ENCODE measurements at places on chromosomes 7 and 10.
A peak's percentile ranks its signal among the peaks of the same experiment; 100 is the strongest.

- DNase-seq, result no peak
These were observed 101.9 kb upstream of the ARHGAP21 start for GRCh38 chr10:24825551-24825950.

DNA sequence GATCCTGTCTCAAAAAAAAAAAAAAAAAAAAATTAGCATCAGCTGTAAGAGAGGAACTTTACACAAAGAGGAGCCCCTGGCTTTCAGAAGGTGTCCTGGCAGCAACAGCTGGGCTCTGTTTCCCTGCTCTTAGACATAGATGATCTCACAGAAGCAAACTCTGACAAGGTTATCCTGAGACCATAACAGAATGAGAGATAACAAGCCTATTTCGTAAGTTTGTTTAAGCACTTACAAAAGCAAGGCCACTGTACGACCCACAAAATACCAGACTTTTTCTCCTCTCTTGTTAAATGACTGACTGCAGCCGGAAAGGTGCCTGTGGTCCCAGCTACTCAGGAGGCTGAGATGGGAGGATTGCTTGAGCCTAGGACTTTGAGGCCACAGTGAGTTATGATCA, 33.3 kb upstream of the OTUD1 start:
- no peak for DNase-seq

- DNase-seq, result peak; percentile 36
These were observed 1.2 kb downstream of the GATA3 start for GRCh38 chr10:8055420-8056349.

DNA sequence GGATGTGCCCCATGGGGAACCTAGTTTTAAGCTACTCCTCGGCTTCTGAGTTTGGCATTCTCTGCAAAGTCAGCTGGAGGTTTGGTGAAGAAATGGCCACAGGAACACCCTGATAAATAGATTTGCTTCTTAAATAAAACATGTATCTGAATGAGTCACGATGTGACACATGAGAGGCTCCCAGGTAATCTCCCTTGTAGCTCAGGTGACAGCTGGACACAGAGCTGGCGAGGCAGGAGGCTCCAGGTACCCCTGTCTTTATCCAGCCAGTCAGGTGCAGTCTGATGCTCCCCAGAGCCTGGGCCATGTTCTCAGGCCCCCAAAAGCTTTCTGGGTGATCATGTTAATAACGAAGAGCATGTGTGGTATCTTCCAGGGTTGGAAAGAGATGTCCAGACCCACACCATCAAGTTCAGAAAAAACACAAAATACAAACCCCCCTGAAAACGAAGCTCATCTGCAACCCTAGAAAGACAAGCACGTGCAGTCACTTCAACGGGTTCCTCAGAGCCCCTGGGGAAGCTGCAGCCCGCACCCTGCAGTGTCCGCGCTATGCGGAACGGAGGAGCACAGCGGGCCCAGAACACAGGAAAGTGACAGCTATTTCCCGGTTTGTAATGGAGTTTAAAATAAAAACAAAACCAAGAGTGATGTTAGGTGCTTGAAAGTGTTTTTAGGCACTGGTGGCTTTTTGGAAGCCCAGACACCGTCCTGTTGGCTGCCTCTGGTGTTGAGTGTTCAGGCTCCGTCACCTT, 69.4 kb downstream of the ZRANB1 start:
- DNase-seq, result no peak

DNA sequence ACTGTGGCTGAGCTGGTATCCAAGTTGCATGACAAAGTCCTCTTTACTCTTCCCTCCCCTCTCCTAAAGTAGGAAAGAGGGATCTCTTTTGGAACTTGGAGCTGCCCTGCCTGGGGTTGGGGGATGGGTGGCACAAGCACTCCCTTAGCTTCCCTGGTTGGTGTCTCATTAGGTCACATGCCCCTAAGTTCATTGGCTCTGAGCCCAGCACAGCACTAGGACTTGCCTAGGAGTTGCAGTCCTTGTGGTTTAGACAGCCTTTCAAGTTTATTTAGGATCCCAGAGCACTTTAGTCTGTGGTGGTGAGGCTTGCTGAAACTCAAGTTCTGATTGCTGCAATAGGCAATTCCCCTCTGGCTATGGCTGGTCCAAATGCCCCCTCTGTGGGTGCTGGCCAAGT, 281.4 kb downstream of the NXPH1 start:
- no peak for DNase-seq

DNA sequence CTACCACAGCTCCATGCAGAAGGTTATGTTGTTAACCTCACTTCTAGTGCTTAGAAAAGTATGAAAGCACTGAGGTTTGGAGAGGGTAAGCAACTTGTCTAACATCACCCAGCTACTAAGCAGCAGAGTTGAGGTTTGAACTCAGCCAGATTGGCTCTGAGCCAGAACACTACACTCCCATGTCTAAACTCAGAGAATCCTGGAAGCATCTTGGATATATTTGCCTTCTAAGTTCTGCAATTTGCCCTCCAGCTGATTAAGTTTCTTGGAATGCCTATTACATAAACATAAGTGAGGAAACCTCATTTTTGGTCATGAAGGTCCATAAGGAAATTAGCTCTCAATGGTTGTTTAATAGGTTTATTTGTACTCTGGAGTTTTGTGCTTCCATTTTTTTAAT, 78.1 kb upstream of the PHYHIPL start:
- no peak for DNase-seq

- peak; percentile 58 for DNase-seq
These were observed 112.2 kb downstream of the CLEC2L start for GRCh38 chr7:139635526-139636302.

DNA sequence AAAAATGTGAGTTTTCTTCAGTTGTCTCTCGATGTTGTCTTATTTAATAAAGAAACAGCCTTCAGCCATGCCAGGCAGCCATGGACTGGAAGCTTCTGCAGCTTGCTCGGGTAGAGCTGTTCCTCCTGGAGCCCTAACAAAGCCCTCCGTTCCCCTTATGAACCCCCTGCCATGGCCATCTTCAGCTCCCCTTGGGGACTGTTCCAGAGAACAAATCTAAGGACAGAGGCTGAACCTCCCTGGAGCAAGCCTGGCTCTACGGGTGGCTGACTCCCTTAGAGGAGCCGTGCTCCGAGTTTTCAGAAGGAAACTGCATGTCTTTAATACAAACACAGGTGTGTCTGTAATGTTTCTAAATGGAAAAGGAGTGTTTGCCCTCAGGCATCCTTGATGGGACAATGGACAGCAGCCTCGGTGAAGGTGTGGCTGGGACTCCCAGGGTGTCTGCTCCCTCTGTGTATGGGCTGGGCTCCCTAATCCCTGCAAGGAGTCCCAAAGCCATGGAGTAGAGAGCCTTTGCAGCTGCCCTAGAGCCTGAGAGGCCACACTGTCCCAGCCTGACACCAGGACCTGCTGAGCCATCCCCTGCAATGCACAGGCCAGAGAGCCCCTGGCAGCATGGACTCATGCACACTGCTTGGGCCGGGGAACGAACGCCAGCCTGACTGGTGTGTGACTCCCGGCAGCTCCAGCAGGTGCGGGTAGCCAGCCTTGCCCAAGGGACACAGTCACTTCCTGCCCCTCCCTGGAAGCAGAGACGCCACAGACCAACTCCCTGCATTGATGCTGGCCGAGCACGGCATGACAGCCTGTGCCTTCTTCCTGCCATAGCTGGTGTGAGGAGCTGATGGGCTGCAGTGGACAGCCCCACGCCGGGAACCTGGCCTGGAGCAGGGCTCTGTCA, 381.8 kb downstream of the TCERG1L start:
- DNase-seq, result no peak

GRCh38 chr10:11245095-11245479, 227.4 kb downstream of the CELF2 start:
- DNase-seq, result no peak

DNA sequence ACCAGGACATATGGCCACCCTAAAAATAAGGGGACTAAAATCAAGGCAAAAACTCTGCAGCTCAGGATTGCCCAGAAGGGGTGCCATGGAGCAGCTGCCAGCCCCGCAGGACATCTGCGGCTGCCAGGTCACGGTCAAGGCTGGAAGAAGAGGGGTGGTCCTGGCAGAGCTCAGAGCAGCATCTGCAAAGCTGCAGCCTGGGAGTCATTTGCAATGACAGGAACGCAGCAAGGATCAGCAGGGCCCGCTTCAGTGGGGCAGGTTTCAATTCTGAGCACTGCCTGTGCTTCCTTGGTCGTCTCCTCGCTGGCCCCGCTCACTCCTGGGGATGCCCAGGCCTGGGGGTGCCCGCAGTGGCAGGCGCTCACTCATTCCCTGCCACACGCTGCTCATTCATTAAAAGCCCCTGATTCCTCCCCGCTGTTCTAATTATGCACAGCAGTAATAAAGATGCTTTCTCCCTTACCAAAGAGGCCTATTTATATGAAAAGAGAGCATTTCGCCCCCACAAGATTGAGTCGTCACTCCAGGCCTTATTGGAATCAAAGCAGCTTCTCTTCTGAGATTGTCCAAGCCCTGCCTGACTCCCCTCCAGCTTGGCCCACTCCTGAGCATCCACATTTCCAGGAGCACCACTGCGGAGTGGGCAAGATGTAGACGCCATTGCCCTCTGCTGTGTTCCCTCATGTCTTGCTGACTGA, 4.6 kb downstream of the HSPA12A start:
- DNase-seq, result no peak

- DNase-seq, result no peak
These were observed 39.6 kb downstream of the SVIL start for GRCh38 chr10:29595146-29595545.
